ENCODE measurements at places on chromosomes 2 and 18.

- no peak for DNase-seq
Measured at GRCh38 chr2:134718817-134719814, at the start of gene TMEM163. TSS of gene TMEM163 (minus strand) at chr2:134719000.

- DNase-seq: no peak
Measured at GRCh38 chr18:30954262-30954661, 88.3 kb downstream of the DSC3 start.

- no peak for DNase-seq
Measured at GRCh38 chr18:73939391-73939790, 208.2 kb downstream of the FBXO15 start.

DNA sequence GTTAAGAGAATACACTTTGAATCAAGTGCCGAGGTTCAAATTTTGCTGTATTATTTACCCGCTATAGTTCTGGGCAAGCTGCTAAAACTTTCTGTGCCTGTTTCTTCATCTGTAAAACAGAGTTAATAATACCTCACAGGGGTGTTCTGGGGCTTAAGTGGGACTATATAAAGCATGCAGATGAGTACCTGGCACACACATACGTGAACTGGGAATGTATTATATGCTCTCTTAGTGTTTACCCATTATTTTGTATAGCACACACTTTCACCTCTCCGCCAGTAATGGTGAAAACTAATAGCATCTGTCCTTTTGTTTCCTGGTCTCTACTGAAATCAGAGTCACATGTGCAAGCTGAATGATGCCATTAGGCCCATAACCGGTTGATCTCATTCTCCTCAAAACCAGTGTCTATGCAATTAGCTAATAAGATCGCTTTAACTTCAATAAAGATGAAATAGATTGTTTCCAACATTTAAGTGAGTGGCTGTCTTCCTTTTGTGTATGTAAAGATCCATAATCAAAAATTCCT, 3.8 kb upstream of the CDKL4 start:
- DNase-seq: no peak

- no peak for DNase-seq
Measured at GRCh38 chr2:83388804-83389203, 1070.3 kb downstream of the SUCLG1 start.

GRCh38 chr18:51051105-51051712, 21.2 kb downstream of the SMAD4 start:
- DNase-seq: no peak

Data from stimulated activated CD8-positive, alpha-beta memory T cell treated with anti-CD3 and anti-CD28 coated beads, Interleukin-15, amount 100 ng/mL, for 24 hours (primary cell).